ENCODE measurements at places on chromosomes 16 and 17.

- DNase-seq = peak; percentile 65
These were observed 18.6 kb downstream of the C1QTNF1 start for GRCh38 chr17:79042421-79043190.

GRCh38 chr17:77323413-77324171, 182.8 kb downstream of the SEC14L1 start:
- peak; percentile 48 for DNase-seq

DNA sequence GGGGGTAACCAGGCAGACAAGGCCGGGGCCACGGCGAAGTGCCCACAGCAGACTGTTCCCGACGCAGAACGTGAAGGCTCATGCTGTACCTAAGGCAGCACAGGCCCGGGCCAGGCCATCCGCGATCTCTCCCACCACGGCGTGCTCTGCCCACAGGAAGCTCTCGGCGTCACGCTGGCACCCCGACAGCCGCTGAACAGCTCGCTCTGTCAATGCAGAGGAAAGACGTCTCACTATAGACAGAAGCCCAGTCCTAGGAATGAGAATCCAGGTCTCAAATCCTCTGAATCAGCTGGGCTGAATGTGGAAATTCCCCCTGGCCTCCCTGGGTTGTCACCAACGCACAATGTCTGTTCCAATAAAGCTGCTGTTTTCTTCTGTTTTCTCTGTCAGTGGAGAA, 21.4 kb downstream of the SERPINF1 start:
- DNase-seq = peak; percentile 53

GRCh38 chr16:3475604-3476375, 19.5 kb downstream of the C16orf90 start:
- DNase-seq = no peak

- no peak for DNase-seq
These were observed 247.5 kb downstream of the CDH13 start for GRCh38 chr16:82874271-82874670.

GRCh38 chr17:29078183-29079045, 35.5 kb downstream of the PIPOX start:
- DNase-seq = peak; percentile 37

GRCh38 chr17:77478899-77479298, 338.1 kb downstream of the SEC14L1 start:
- DNase-seq = no peak

GRCh38 chr16:64745258-64745930, 376.5 kb downstream of the CDH11 start:
- DNase-seq = no peak

GRCh38 chr16:85664580-85665372, 24.0 kb downstream of the GINS2 start:
- DNase-seq = no peak

DNA sequence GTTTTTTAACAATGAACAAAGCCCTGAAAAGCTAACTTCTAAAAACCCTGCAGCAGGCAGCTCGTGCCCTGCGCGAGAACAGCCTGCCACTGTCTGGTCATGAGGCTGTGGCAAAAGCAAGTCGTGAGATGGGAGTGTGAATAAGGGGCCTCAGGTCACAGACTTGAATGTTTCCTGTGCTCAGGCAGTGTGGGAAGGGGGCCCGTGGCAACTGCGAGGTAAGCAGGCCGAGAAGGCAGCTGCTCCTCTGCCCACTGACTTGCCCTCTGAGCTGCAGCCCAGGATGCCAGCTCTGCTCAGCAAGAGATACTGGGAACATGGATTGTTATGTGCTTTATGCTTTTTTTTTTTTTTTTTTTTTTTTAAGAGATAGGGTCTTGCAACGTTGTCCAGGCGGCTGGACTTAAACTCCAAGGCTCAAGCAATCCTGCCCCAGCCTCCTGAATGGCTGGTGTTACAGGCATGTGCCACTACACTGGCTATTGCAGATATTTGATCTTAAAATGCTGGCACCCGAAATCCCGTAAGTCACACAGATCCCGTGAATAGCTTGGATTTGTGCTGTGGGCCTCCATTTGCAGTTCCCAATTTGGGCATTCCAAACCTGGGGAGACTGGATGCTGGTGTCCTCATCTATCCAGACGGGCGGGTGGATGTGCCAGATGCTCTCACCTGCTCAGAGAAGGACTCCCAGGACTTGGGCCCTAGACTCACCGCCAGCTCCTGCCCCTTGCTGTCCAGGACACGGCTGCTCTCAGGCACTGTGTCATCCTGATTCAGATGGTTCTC, 44.0 kb downstream of the UBN1 start:
- no peak for DNase-seq

- no peak for DNase-seq
These were observed 2.9 kb downstream of the IRF8 start for GRCh38 chr16:85901773-85902365.

DNA sequence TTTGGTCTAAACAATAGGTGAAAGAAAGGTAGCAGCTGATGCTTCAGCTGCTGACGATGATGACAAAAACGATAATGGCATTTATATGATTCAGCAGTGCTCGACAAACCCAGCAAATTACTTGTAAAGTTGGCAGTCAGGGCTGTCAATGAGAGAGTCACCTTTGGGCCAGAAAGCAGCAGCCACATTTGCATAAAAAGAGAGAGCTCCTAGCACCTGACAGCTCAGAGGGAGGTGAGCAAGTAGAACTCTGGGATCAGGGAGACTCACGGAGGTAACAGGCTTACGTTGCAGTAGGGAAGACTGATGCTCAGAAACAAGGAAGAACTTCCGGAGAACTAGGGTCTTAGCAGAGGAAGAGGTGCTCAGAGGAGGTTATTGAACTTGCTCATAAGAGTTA, 291.9 kb upstream of the ZFHX3 start:
- DNase-seq = no peak

- DNase-seq = no peak
These were observed 59.5 kb downstream of the CDYL2 start for GRCh38 chr16:80744856-80745255.

DNA sequence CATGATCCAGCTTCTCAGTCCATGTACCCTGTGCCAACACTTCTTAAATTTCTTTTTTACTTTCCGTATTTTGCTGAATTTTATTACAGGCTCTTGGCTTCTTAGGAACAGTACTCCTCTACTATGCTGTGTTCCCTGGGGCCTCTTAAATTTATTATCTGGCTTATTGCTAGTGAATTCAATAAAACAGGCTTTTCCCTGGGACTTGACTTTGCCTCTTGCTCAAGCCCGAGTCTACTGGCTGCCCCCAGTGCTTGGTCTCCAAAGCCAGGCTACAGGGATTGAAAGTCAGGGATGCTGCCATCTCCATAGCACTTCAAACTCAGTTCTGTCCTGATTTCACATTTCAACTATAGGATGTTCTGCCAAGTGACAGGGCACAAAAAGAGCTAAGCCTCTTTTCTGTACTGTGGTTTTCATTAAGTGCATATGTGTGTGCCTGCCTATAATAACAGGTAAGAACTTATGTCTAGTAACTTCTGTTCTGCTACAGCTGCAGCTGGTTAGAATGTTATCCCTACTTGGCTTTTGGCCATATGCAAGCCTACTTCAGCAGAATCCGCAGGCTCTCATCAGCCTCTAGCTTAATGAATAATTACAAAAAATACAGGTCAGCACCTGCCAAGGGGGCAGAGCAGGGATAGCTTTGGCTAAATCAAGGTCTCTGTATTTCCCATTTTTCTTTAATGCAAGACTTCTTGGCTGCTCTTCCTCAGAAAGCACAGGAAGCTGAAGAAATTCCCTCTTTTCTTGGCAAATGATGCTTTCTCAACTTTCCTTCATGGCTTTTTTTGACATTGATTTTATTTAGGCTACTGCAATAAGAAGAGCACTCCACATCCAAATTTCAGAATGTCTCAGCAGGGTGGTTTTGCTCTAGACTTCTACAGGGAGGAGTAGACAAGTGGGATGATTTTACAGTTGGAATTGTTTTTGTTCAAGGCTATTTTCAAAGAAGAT, 8.2 kb downstream of the FAM20A start:
- peak; percentile 86 for DNase-seq

- DNase-seq = no peak
These were observed 59.4 kb downstream of the EFCAB5 start for GRCh38 chr17:30000755-30001257.

DNA sequence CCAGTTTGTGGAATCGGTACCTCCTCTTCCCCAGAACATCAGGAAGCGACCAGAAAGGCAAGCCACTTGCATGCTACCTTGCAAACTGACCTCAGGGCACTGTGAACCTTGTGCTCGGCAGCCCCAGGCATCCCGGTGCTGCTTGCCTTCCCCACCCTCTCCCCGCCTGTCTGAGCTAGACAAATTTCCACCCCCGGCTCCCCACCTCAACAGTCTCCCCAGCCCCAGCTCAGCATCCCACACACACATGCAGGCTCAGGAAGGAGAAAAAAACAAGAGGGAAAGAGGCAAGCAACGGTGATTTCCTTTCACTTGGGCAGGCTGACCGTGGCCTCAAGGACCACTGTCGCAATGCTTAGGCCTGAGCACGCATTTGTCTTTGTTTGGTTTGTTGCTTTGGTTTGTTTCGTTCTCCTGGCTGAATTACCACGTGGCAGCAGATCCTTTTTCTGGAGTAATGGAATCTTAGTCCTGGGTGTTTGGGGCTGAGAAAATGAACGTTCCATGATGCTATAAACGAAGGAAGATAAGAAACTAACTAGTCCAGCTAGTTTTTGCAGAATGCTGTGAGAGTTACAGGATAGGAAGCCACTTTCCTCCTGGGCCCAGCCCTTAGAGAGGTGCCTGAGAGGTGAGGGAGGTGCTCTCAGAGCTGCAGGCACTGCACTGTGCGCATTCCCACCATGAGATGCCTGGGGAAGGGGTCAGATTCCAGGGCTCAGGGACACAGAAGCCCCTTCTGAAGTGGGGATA, 27.9 kb downstream of the SDK2 start:
- DNase-seq = no peak

GRCh38 chr16:24826096-24826690, 19.6 kb upstream of the SLC5A11 start:
- no peak for DNase-seq

- no peak for DNase-seq
These were observed 288.0 kb downstream of the MAF start for GRCh38 chr16:79312502-79312901.

- no peak for DNase-seq
These were observed 18.2 kb upstream of the FAM83G start for GRCh38 chr17:19022747-19023146.

GRCh38 chr17:57723427-57724025, 21.6 kb downstream of the CCDC182 start:
- DNase-seq = no peak

- no peak for DNase-seq
These were observed 15.4 kb upstream of the ERN1 start for GRCh38 chr17:64145375-64145750.

DNA sequence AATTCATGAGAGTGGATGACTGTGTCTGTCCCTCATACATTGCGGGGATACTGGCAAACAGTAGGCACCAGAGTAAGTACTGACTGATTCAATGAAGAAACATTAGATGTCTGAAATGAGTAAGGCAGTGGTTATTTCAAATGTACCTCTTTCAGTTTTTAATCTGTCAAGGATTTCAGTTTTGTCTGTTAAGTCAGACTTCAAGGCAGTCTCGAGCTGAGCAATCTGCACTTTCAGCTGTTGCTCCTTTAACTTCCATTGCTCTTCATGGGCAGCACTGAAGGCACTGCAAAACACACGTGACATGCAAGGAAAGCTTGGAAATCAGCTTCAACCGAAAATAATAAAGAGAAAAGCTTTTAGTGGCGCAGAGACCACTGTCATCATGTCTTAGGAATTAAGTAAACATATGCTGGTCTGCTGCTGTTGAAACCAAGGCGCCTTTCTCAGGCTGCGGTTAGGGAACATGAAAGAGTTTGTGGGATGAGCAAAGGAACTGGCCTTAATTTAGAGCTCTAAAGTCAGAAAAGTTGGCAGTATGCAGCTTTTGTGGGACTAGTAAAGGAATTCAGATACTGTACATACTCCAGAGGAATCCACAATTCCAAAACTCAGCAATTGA, 38.8 kb downstream of the RPGRIP1L start:
- peak; percentile 94 for DNase-seq

DNA sequence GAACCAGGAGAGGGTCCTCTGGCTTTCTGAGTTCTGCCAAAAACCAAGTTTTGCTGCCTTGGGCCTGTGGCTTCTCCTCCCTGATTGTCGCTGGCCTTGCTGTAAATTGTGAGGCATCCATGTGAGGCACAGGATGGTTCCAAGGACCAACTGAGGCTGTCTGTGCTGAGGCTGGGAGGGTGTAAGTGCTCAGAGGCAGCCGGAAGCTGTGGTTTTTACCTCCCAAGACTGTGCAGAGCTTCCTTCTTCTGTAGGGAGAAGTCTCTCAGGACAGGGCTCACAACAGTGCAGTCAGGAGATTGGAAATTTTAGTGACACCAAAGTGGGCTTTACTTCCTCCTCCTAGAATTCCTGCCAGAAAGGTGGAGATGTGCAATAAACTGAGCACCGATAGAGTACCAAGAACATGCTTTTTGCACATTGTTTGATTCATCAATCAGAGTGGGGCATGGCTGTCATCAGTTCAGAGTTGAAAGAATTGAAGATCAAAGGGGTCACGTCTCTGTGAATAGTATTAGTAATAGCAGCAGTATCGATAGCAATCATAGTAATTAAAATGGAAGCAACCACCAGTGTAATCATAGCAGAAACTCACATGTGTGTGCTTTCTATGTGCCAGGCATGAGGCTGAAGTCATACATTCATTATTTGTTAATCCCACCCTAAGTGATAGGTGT, 467.1 kb downstream of the WWOX start:
- DNase-seq = no peak

DNA sequence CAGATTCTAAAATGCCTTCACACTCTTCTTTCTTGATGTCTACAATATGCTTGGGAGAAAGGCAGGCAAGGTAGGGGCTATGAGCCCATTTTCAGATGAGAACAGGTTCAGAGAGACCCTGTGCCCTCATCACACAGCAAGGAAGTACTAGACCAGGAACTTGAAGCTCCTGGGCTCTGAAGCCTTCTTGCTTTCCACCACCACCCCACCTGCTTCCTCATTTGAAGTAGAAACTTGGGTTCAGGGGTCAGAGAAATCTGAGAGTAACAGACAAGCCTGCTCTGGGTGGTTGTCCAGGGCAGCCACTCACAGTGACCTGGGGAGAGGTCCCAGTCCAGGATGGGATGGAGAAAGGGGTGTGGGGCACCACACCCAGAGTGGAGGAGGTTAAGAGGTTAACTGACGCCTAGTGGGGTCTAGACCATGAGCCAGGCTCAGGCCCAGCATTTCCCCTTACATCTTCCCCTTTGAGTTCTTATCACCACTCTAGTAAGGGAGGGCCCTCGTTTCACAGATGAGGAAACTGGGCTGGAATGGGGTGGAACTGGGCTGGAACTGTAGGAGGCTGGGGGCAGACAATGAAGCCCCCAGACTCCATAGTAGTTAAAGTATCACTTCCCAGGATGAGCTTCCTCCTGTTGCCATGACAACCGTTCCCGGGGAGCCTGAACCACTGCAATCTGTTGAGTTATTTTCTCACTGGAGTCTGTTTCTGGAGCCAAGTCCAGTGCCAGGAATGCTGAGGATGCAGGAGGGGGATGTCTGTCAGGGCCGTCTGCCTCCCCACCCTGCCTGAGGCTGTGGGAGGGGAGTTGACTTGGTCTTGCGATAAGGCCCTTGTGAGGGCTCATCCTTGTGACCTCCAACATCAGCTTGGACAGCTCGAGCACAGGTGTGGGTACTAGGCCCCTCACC, 16.2 kb upstream of the PHF12 start:
- DNase-seq = no peak
